ENCODE measurements at places on chromosomes 13 and 19.

DNA sequence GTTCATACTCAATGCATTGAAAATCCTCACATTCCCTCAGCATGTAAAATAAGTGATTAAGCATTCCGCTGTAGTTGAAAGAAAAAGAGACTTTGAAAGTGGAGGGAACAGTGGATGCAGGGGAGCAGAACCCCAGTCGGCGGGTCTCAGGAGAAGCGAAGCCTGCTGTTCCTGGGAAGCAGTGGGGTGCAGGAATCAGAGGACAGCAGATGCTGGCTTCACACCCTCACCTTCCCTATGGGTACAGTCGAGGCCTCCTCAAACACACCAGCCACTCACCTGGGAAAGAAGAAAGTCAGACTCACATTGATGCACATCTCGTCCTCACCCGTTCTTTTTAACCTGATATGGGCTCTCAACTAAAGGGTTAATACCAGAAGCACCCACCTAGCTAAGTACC is 38.2 kb downstream of the COL4A2 start:
- DNase-seq = no peak

- no peak for DNase-seq
Measured at GRCh38 chr19:7926727-7927604, 1.0 kb upstream of the CTXN1 start.

DNA sequence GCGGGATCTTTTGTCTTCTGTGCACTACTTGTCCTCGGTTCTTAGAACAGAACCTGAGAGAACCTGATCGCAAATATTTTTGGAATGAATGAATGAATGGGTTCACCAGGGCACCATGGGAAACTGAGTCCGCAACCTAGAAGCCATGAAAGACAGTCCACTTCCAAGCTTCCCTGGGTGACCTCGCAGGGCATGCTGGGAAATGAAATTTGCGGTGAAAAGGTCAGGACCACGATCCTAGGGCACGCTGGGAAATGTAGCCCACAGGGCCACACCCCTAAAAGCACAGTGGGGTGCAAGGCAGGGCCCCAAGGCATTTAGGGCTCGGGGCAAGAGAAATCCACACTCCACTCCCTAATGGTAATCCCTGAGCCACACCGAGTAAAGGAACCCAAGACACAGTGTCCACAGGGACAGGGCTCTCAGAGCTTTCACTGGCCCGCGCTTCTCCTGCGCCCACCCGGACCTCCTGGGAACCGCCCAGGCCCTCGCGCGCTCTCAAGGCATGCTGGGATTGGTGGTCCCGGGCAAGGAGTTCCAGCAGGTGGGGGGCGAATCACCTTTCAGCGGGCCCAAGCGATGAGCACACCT is 1.1 kb upstream of the PPP1R12C start:
- no peak for DNase-seq

GRCh38 chr19:38799104-38799503 is 10.1 kb downstream of the LGALS7B start:
- DNase-seq = no peak

GRCh38 chr19:12784871-12785430 is 6.3 kb upstream of the JUNB start:
- DNase-seq = no peak

DNA sequence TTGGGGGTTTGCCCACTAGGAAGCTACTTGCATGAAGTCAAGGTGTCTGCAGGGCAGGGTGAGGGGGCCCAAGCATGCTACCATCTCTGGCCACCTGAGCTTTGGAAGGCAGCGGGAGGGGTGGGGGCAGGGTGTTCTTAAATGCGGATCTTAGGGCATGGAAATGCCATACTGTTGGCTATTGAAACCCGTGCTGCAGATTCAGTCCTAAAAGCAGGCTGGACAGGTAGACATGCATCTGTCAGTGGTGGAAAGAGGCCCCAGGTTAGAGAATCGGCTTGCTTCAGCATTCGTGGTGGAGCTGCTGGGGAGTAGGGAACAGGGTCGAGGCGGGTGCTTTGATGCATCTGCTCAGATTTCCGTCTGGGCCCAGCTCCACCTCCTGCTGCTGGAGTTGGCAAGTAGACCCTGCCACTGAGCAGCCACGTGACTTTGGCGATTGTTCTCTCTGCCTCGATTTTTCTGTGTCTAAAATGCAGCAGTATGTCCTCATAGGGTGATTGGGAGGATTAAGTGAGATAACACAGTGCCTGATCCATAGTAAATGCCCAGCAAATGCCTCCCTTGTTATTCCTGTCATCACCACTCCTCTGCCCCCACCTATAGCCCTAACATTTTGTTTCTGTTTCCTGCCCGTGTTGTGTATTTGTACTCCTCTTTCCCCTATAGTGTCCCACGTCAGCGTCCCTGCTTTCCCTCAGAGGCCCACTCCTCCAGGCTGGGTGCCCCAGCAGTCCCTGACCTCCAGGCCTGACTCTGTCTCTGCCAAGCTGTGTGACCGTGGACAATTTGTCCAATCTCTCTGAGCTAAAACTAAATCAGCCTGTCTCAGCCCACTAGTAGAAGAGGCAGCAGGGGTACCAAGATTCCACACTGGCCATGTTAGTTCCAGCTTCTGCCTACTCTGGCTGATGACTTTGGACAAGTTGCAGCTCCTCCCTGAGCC is 5.8 kb downstream of the PPP1R37 start:
- no peak for DNase-seq

GRCh38 chr19:18436671-18437490 is 1.1 kb downstream of the ISYNA1 start:
- DNase-seq = peak; percentile 96

- DNase-seq = no peak
Measured at GRCh38 chr13:30829145-30829832, 76.8 kb upstream of the MEDAG start.

- DNase-seq = no peak
Measured at GRCh38 chr19:56097306-56097705, 23.8 kb downstream of the ZNF787 start.

DNA sequence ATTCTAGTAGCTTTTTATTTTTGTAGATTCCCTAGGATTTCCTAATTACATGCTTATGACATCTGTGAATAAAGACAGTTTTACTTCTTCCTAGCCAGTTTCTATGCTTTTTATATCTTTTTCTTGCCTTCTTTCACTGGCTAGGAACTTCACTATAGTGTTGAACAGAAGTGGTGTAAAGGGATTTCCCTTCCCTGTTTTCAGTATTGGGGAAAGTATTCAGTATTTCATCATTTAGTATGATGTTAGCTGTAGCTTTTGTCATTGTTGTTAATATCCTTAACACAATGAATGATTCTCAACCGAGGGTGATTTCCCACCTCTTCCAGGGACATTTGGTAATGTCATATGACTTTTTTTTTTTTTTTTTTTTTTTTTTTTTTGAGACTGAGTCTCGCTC is 77.3 kb downstream of the SLC6A16 start:
- DNase-seq = no peak

- DNase-seq = no peak
Measured at GRCh38 chr19:42619271-42619670, 24.5 kb upstream of the CEACAM8 start.

DNA sequence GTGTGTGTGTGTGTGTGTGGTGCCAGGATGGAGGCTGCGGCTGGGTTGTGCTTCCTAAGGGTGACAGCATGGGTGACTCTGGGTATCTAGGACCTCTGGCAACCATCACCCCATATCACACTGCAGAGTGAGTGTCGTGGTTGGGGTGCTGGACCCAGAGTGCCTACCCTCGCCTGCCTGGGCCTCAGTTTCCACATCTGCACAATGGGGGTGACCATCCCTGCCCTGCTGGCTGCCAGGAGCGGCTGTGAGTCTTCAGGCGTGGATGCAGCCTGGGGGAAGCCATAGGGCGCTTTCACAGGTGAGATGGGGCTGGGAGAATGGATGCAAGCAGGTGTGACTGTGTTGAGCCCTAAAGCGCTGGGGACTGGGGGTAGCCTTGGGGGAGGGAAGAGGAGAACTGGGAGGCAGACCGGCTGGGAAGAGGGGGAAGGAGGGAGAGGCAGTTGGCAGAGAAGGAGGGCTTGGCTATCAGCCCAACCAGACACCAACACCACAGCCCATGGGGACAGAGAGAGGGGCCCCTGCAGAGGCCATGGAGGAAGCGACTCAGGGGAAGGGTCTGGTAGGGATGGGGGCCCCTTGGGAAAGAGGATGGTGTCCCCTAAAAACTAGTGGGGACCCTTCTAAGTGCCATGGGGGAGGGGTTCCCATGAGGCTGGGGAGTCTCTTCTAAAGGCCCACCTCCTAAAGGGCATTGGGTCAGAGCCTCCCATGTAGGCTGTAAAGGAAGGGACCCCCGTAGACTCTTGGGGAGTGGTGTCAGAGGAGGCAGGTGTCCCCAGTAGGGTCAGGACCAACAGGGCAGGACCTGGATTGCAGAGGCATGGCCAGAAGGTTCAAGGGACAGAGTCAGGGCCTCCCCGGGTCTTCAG is 1.7 kb downstream of the PLPPR2 start:
- DNase-seq = no peak

- DNase-seq = no peak
Measured at GRCh38 chr13:112699322-112699918, 9.6 kb downstream of the ATP11A start.

- DNase-seq = no peak
Measured at GRCh38 chr13:100022798-100023197, 41.2 kb downstream of the ZIC2 start.

GRCh38 chr19:56507446-56508289 is at the start of gene ZNF471:
Gene ZNF471 (plus strand): TSS chr19:56507855. CDS start chr19:56511572, 3,717 bp downstream.
- DNase-seq = peak; percentile 49

- DNase-seq = no peak
Measured at GRCh38 chr19:16847430-16847829, 18.2 kb downstream of the SIN3B start.

GRCh38 chr13:38862443-38862842 is 128.2 kb downstream of the STOML3 start:
- DNase-seq = peak; percentile 7

DNA sequence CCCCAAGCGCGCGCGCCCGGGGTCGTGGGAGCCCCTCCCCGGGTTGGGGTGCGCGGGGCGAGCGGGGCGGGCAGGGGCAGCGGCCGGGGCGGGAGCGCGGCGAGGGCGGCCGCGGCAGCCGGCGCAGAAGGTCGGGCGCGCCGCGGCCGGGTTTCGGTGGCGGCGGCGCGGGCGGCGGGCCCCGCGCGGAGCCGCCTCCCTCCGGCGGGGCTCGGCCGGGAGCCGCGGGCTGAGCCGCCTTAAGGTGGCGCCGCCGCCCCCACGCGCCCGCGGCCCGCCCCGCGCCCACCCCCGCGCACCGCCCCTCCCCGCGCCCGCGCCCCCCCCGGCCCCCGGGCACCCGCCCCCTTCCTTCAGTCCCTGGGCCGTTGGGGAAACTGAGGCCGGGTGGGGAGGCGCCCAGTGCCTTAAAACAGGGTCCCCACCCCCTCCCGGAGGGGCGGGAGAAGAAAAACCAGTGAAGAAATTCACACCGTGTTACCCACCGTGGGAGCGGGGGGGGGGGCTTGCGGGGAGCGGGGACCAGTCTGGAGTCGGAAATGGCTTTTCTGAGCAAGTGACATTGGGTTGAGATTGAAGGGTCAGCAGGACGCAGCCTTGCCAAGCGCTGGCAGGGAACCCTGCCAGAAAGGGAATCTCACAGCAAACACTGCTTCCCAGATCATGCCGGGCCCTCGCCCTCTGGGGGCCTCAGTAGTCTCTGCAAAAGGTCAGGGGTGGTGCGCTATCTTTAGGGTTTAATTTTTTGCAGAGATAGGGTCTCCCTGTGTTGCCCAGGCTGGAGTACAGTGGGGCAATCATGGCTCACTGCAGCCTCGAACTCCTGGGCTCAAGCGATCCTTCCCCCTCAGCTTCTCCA is at the start of gene TLE2:
TSS of gene TLE2 (minus strand) at position 216 of the 859 bp plus-strand sequence. CDS start 376 bp downstream, outside the sequence.
- peak; percentile 73 for DNase-seq

DNA sequence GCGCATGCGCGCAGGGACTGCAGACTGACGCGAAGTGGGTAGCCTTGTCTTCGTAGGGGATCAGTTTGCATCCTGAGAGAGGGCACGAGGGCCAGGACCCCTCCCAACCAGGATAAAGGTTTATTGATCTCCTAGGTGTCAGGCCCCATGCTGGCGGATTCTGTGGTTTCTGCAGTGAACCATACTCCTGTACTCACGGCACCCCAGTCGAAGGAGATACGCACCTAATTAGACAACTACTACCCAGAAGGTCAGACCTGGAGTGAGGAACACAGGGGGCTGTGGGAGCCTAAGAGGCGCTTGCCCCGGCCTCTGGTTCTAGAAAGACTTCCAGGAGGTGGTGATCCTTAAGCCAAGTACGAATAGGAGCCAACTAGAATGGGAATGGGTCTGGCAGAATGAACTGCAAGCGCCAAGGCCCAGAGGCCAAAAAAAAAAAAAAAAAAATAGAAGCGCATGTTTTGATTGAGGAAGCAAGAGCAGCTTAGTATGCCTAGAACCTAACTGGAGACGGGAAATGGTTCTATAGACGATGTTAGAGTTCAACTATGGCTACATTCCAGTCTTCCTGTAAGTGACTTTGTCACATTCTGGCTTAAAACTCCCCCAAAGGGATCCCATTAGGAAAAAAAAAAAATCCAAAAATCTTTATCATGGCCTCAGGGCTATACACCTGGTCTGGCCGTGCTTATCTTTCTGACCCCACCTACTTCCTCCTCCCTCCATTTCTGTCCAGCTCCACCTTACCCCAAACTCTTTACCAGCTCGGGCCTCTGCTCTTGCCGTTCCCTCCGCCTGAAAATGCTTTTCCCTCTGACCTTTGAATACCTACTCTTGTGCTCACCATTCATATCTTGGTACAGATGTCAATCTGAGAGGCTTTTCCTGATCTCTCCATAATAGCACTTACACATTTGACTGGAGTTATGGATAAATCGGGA is 902 bp upstream of the ZNF428 start:
- no peak for DNase-seq

DNA sequence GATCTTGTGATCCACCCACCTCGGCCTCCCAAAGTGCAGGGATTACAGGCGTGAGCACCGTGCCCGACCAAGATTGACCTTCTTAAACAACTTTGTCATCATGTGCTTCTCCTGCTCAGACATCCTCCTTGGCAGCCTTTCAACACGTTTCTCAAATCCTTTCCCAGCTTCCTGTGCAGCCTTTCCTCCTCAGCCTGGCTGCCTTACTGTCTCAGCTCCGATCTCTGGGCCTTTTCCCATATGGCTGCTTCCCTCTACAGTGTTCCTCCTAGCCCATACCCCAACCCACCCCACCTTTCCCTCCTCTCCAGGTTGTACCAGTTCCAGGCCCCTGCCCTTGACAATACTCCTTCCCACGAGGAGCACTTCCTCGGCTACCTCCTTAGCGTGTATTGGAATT is 7.2 kb downstream of the PHF11 start:
- DNase-seq = no peak

DNA sequence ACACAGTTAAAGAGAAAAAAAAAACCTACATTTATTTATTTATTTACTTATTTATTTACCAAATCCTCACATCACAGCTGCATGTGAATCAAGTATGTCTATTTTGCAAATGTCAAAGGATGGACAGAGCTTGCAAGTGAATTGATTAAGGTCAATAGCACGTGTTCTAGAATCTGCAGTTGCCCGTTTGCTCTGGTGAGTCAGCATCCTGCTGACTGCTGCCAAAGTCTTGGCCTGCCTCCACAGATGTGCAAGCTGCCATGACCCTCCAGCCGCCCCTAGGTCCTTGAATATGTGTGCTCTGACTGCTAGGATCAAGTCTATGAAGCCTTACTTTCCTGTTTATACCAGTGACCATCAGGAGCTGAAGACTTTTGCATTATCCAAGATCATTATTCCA is 320.6 kb downstream of the GPC5 start:
- DNase-seq = no peak

Measured in GM13976 (cell line).